ENCODE measurements at places on chromosomes 12 and 14.

DNA sequence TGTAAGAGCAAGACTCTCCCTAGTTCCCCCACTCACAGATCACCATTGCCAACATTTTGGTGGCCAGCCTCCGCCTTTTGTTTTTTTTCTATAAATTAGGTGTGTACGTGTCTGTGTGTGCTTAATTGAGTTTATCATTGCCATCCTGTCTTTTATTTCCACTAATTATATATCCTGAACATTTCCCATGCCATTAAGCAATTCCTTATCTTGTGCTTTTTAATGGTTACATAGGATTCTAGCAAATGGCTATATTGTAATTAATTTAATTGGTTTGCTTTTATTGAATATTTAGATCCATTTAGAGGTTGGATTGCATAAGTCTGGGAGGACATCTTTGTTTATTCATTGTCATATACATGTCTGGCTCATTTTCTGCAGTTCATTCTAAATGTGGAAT lies 107.3 kb upstream of the RTL1 start:
- no peak for DNase-seq

- peak; percentile 32 for DNase-seq
Observed at GRCh38 chr12:57741844-57742738, 2.7 kb upstream of the TSPAN31 start.

- DNase-seq = no peak
Observed at GRCh38 chr14:34172173-34172451, 221.2 kb upstream of the EGLN3 start.

- no peak for DNase-seq
Observed at GRCh38 chr14:52272375-52272774, 4.9 kb downstream of the PTGDR start.
